ENCODE measurements at places on chromosomes 13 and 19.

DNA sequence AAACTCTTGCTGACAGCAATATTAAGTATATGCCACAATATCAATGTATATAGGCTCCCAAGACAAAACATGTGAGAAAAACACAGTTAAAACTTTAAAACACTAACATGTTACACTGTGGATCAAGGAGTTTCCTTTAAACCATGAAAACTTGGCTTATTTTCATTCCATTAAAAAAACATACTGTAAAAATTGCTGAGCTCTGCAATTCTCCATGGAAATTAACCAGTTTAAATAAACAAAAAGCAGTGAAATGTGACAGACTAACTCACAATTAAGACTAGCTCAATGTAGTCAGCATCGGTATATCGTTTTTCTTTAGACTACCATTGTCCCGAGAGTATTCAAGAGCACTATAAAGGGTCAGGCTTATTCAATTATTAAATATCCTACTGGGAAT is 930.5 kb upstream of the SLITRK1 start:
- DNase-seq, result no peak

GRCh38 chr13:66657165-66657881 is 572.8 kb downstream of the PCDH9 start:
- DNase-seq, result no peak

- DNase-seq, result no peak
Observed at GRCh38 chr19:48859711-48860572, 8.5 kb downstream of the PLEKHA4 start.

- DNase-seq, result no peak
Observed at GRCh38 chr13:81714513-81714912, 1373.6 kb upstream of the SPRY2 start.

DNA sequence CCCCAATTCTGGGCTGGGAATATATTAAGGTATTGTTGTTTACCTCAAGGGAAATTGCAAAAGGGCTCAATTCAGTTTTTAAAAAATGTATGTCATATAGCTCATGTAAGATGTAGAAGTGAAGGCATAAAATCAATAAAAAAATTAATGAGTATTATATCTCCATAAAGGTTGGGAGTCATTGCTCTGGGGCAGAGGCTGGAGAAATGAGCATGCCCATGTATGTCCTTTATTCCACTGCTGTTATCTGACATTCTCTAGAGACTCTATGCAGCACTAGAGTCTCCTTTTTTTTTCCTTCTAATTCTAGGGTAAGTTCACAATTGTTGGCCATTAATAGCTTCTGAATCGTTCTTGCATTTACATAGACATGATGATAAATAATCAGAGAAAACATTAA is 394.8 kb downstream of the KLF12 start:
- no peak for DNase-seq

DNA sequence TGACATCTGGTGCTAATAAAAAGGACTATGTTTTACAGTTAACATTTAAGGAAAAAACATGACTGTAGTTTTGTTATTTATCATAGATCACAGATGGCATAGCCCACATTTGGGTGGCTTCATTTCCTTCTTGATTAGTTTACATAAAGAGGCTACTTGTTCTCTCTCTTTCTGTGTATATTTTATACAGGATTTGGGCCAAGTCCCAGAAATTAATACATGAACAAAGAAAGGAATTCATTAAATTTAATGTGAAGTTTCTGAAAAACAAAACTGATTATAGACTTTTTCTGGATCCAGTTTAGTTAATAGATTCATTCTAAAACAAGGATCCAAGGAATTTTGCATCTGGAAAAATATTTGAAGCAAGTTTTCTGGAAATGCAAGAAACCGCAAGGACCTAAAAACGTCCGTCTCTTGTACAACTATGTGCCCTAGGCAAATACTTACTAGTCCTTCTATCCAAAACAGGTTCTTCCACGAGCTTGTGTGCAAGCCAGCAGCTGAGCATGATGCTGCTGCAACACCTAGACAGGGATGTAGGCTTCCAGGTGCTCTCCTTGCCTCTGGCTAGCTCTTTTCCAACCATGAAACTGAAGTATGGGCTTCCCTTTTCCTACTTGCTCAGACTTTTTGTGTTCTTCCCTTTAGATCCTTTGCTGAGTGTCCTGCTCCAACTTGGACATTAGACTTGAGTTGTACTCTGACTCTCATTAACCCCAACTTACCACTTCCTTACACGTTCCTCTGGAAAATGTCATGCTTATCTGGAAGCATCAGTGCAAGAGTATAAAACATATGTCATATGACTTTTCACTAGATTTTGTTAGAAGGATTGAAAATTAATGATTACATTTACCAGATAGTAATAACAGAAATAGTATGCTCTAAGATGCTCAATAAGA is 161.5 kb upstream of the STARD13 start:
- no peak for DNase-seq
